GF-D8 (cell line): ENCODE measurements at places on chromosomes 7 and 10.

DNA sequence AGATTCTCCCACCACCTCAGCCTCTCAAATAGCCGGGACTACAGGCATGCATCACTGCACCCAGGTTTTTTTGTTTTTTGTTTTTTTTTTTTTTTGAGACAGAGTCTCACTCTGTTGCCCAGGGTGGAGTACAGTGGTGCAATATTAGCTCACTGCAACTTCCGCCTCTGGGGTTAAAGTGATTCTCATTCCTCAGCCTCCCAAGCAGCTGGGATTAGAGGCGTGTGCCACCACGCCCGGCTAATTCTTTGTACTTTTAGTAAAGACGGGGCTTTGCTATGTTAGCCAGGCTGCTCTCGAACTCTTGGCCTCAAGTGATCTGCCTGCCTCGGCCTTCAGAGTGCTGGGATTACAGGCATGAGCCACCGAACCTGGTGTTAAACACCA is 107.5 kb upstream of the KIF5B start:
- no peak for DNase-seq

DNA sequence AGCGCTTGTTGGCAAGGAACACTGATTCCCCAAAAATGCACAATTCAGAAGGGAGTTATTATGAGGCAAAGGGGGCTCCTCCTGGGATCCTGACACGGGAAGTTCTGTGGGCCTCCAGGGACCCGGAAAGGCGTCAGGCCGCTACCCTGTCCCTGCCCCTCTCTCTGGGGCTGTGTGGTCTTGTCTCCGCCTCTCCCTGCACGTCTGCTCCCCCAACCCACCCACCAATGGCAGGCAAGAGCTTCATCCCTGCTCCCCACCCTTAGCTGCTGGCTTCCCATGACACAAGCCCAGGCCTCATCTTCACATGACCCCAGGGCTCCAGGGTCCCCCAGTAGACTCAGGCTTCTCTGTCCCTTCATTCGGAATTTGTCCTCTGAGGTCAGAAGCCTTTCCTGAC is 31.0 kb upstream of the ADRB1 start:
- DNase-seq: no peak

DNA sequence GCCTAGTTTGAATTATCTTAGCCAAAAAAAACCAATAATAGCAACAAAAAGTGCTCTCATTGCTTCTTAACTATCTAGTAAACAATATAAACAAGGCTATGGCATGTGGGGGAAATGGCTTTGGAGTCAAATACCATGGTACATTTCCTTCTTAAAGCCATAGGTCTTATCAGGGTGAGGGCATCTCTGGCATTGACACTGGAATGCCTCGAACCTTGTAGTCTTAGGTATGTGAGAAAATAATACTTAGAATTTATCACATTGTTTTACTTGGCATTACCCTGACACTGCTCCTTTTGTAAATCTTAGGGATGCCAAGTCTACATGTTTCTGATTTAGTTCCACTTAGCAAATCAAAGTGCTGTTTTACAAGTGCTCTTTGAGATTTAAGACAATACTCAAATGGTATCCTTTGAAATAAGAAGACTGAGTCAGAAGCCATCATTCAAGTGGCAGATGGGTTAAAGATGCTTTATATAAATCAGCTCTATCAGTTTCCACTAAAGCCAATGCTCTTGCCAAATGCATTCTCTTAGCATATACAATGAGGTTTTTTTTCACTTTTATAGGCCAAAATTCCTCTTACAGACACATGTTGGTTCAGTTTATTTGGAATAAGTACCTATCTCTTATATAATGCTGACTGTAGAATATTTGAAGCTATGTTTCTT is 155.2 kb downstream of the HPSE2 start:
- no peak for DNase-seq

DNA sequence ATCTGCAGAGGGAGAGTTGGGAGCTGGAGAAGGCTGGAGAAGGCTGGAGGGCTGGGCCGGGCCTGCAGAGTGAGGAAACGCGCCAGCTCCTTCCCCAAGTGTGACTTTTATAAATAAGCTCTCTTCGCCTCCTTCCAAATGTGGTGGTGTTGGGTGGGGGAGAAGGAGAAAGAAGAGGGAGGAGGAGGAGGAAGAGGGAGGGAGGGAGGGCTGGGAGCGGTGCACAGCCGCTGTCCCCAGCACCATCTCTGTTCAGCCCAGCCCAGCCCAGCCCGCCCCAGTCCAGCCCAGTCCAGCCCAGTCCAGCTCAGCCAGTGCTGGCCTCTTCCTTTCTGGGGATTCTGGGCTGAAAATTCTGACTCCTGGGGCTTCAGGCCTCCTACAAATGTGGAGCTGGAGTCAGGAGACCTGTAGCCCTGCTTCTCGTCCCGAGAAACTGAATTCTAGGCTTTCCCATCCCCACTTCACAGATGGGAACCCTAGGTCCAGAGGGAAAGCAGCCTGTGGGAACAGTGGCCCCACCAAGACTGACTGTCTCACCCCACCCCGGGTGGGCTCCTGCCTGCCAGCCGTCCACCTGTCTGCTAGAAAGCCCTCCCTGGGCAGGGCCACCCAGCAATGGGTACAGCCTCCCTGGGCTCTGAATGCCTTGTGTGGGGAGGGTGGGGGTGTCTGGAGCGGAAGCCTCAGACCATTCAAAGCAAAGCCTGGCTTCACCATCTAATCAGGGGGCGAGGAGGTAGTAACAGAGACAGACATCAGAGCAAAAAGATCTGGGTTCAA is 2.3 kb downstream of the STX1A start:
- no peak for DNase-seq

DNA sequence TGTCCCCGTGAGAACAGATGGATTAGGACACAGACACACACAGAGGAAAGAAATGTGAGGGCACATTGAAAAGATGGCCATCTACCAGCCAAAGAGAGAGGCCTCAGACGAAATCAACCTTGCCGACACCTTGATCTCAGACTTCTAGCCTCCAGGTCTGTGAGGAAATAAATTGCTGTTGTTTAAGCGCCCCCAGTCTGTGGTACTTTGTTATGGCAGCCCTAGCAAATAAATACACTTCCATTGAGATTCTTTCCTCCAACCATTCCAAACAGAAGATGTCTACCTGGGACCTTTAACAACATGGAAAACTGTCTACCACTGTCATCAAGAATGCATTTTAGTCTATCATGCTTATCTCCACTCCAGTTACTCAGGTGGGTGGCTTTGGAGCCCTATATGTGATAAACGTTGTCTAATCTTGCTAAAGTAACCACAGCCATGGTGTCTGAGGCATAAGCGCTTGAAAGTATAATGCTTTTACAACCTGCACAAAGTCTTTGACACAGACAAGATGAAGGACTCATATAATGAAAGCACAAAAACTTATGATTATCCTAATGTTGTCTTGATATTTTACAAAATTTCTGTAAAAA is 244.3 kb downstream of the MTERF1 start:
- peak; percentile 8 for DNase-seq

GRCh38 chr10:14409856-14410458 is 79.2 kb upstream of the FRMD4A start:
- DNase-seq: no peak

- no peak for DNase-seq
Measured at GRCh38 chr10:126957111-126957510, 51.9 kb downstream of the DOCK1 start.

- DNase-seq: no peak
Measured at GRCh38 chr7:90833443-90833842, 237.3 kb downstream of the CDK14 start.
